ENCODE measurements at places on chromosomes 7 and 10. TPM values are rescaled to one million over a fixed set of nuclear protein-coding genes. Genes with fewer than 3 reads are reported as not detected.

The ZNF107 gene
- 3.2 TPM for polyA plus RNA-seq

The AGBL3 gene
- polyA plus RNA-seq: 0.38 TPM

The BTBD16 gene
- polyA plus RNA-seq: not detected

The CFAP70 gene
- 0.16 TPM for polyA plus RNA-seq

The RBP3 gene
- not detected for polyA plus RNA-seq

The MEIG1 gene
- polyA plus RNA-seq: 0.21 TPM

The DPYSL4 gene
- 9.0 TPM for polyA plus RNA-seq

The MLXIPL gene
- polyA plus RNA-seq: not detected

The TMEM229A gene
- polyA plus RNA-seq: not detected

The ACTR3C gene
- polyA plus RNA-seq: 0.36 TPM

DNA sequence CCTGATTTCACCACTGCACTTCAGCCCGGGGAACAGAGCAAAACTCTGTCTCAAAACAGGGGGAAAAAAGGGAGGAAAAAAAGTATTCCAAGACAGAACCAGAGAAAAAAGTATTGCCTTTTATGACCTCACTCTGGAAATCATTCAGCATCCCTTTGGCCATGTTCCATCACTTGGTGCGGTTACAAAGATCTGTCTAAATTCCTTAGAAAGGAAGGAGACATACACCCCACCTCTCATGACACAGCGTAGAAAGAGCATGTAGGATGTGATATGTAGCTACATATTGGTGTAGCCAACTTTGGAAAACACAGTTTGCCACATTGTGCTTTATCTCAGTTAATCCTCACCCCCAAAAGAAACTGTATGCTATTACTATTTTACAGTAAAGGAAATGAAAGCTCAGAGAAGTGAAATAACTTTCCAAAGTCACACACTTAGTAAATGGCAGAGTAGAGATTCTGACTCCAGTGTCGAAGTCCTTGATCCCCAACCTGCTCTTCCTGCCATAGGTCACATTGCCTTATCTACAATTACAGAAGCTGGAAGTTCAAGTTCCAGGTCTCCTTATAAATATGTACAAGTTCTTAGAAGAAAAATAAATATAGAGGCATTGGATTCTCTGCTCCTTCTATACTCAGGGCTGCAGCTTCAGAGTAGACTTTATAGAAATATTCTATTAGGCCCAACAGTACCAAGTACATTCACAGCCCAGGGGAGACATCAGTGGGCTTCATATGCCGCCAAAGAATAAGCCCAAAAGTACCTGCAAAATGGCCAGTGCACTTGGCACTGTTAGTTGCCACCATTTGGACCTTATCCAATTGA lies 91.6 kb upstream of the KMT2E start:
- peak; percentile 20 for DNase-seq

- DNase-seq: no peak
Observed at GRCh38 chr10:44373341-44373995, 11.4 kb downstream of the CXCL12 start.

DNA sequence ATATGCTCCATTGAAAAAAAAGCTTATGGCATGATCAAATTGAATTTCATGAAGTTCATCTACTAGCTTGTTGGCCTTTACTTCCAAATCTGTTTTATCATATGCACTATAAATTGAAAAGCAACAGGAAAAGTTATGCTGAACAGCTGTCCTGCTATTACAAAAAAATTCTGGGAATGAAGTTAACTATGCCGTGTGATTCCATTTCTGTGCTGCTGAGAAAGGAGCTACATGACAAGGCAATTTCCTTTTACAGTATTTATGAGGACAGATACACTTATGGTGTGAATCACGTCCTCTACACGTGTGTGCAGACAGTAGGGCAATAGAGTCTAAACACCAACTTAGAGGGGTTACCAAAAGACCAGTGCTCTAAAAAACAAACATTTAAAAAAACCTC lies 426.5 kb upstream of the AKR1E2 start:
- DNase-seq: no peak

GRCh38 chr7:156897673-156898072 lies 4.7 kb upstream of the LMBR1 start:
- DNase-seq: no peak

DNA sequence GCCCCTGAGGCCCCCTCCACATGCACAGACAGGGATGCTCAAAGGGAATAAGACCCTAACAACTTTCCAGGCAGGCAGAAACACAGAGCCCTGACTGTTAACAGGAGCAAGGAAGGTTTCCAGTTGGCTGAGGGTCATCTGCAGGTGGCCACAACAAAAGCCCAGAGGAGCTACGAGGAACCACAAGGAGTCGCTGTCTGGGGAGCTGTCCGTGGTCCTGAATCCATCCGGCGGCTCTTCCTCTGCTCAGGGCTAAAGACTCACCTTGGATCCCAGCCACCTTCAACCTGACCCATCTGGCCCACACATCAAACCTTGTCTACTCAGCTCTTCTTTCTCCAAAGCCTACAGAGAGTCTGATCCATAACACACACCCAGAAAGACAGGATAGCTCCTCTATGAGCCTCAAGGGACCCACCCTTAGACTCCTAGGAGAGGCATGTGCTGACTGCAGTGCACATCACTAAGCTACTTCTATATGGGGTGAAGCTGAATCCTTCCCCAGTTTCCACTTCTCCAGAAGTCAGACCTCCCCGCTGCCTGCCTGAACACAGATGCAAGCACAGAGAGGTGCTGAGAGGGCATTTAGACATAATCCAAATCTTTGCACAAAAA lies 104.0 kb downstream of the SLIT1 start:
- DNase-seq: peak; percentile 29

- DNase-seq: no peak
Observed at GRCh38 chr7:562789-563628, 43.4 kb upstream of the PDGFA start.

DNA sequence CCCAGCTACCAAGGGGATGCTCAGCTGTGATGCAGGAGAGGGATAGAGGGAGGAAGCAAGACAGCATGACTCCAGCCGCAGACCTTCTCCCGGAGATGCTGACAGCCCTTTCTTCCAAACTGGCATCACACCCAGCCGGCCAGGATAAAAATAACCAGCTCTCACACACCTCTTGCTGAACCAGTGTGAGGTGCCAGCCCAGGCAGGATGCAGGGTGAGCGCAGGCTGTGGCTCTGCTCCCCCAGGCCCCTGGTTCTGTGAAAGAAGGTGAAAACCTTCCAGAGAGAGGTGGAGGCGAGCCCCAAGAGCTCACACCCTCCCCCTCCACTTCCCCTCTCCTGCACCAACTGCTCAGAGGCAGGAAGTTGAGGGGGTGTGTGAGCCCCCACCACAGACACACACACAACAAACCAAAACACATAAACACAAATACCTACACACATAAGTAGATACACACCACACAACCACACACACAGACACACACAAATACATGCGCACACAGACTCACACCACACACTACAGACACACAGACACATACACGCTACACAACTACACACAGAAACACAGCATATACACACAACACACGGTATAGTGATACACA lies 4.0 kb downstream of the GPR15LG start:
- no peak for DNase-seq

DNA sequence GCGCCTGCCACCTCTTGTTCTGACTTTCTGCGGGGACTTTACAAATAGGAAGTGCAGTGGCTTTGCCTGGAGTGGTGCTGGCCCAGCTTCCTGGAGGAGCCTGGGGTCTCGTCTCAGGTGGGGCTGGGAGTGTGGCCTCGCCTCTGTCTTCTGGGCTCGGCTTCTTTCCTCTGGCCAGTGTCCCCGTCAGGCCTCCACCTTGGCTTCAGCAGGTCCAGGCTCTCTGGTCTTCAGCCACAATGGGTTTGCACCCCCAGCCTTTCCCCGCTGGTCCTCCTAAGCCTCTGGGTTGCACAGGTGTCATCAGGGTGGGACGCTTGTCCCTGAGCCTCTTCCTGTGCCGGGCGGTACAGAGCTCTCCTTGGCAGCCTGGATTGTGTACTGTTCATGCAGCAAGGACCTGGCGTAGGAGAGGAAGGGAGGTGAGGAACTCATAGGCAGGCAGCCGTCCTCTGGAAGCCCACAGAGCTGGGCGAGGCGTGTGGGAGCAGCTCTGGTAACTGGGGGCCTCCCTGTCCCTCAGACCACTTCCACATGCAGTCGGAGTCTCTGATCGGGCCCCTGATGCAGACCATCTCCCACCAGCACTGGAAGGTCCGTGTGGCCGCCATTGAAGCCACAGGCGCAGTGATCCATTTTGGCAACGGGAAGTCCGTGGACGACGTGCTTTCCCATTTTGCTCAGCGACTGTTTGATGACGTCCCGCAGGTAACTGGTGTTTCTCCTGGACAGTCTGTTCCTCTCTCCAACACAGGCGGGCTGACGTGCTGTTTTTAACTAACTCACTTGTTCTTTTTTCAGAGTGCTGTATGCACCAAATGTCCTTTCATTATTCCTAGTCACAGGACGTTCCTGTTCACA lies 2.3 kb upstream of the PRKAR1B start:
- DNase-seq: no peak

DNA sequence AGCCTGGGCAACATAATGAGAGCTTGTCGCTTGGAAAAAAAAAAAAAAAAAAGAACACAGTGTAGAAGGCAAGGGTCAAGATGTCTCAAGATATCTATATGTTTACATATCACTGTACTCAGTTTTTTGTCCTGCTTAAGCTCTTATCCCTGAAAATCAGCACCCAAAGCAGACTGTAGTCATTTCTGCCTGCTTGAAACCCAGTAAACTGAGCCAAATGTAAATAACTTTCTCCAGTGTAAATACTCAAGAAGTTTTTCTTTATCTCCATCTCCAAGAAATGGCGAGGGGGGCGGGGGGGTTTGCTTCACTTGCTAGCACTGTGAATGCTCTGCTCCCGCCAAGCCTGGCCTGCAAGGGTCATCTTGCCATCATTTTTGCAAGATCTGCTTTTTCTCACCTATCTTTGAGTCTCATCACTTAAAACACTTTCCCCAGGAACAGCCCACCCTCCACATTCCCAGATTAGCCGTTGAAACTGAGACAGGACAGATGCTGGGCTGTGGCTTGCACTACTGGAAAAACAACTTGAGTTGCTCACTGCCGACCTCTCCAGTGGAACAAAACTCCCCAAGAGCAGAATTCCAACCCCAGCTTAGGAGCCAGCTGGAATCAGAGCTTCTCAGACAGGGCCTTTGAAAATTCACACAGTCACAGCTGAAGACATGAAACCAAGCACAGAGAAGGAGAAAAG lies 54.6 kb downstream of the AFAP1L2 start:
- DNase-seq: no peak

DNA sequence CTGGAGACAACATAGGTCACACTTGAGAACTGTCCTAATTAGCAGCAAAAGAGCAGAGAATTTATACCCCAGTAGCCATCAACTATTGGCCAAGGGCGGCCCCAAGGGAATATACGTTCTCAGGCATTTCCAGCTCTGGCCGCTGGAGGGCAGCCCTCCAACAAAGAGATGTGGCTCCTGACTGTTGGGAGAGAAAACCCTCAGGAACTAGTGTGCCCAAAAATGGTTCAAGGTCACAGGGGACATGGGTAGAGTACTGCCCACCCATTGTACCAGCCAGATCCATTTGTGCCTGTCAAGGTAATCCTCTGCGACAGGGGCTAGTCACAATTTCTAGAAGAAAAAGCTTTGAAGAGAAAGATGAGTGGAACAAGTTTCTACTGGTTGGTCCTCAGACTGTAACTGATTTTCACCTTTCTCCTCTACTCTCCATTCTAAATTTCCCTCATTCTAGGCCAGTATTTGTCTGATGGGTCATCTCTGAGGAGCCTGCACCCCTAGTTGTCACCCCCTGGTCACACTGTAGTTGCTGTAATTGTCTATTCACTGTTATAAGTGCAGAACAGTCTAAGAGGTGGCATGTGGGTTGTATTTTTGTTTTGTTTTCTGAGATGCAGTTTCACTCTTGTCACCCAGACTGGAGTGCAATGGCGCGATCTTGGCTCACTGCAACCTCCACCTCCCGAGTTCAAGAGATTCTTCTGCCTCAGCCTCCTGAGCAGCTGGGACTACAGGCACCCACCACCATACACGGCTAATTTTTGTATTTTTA lies 14.7 kb upstream of the C7orf33 start:
- peak; percentile 21 for DNase-seq

GRCh38 chr7:117231047-117231359 lies 91.9 kb downstream of the WNT2 start:
- no peak for DNase-seq

DNA sequence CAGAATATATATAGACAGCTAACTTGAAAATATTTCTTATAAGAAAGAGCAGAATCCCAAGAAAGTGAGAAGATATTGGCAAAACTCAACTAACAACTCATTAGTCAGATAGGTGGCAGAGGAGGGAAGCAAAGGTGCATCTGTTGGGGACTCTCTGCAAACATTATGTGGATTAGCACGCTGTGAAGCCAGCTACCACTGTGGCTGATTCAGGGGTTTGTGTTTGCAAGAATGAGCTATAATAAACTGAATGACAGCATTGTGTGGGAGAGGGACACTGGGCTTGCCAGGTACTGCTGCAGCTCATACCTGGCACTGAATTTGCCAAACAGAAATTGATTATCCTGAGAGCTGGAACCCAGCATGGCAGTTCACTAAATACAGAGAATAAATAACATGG lies 170.3 kb upstream of the MINDY3 start:
- no peak for DNase-seq

DNA sequence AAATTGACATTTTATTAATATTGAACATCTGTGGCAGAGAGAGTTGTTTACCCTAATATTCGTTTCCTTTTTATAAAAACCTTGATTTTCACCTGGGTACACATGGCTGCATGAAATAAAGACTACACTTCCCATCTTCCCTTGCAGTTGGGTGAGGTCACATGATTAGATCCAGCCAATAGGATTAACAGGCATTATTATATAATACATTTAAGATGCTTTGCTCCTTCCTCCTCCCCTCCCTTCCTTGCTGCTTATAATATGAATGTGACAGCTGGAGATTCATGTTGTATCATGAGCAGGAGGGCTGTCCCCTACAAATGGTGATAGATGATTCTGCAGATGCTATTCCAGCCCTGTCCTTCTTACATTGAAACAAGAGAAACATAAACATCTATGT lies 146.6 kb downstream of the SH2D4B start:
- DNase-seq: no peak
